ENCODE measurements at places on chromosomes 5 and 9.
A peak's percentile ranks its signal among the peaks of the same experiment; 100 is the strongest.

- no peak for DNase-seq
These were observed 107.6 kb downstream of the MUSK start for GRCh38 chr9:110776221-110776620.

DNA sequence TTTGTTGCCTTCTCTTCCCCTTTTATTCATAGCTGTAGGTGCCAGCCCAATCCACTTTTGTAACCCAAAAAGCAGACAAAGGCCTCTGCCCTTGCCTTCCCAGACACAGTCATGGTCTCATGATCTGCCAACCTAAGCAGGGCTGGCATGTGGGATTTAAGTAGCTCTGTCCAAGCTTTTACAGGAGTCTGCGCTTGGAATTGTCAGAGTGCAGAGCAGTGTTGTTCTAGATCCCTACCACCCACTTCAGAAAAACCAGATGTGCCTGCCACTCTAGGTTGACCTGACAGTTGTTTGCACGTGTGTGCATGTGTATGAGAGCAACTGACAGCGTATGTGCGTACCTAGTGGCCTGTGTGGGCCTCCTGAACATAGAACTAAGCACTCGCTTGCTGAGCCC, 87.8 kb upstream of the SPRY4 start:
- DNase-seq = no peak

- DNase-seq = peak; percentile 19
These were observed 1.3 kb upstream of the ANKRD18A start for GRCh38 chr9:38621434-38622287.

GRCh38 chr5:175724314-175725275, 66.7 kb downstream of the HRH2 start:
- no peak for DNase-seq

GRCh38 chr5:122182491-122182921, 53.2 kb downstream of the ZNF474 start:
- DNase-seq = no peak

DNA sequence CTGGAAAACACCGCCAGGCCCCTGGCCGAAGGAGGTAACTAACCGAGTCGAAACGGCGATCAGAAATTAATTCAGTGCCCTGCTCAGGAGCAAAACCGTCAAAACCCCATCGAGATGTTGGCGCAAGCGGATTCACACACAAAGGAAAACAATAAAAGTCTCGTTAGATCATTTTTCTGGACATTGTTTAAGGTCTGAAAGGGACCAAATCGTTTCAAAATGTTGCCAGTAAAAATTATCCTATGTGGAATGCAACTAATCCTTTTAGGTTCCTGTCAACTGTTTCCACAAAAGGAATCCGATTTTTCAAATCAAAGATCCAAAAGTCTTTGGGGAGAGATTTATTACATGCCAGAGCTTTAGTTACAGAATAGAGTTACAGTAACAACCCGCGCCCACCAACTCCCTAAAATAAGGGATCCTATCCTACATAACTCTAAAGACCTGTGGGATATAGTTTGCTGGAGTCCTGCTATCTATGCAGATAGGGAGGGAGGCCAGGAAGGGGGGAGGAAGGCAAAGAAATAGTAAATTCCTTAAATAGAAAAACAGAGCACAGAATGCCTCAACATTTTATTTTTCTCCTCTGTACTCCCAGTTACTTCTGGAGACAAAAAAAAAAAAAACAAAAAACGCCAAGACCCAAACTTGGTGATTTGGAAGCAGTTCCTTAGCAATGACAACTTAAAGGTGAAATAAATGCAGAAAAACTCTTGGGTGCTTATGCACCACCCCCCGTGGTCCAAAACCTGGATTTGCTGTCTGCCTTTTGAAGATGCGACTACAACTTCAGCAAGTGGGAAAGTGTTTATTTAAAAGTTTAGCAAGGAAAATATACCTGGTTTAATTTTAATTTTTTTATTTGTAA, 10.6 kb downstream of the FOXD1 start:
- DNase-seq = no peak

GRCh38 chr5:116543501-116543900, 31.1 kb downstream of the SEMA6A start:
- DNase-seq = no peak

DNA sequence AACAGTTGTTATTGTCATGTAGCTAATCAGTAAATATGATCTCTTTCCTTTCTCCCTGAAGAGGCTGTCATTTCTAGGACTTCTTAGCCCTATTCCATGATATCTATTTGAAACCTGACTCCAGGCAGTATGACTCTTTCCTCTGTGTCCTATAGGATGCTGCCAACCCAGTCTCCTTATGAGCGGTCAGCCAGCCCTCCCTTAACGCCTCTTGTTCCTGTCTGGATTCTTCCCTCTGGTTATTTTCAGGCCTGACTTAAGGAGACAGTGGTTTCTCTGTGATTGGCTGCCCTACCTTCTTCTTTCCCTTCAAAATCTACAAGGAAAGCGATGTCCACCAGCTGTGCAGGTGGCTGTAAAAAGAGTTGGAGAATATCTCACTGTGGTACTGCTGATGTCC, 19.4 kb upstream of the C5orf63 start:
- no peak for DNase-seq

DNA sequence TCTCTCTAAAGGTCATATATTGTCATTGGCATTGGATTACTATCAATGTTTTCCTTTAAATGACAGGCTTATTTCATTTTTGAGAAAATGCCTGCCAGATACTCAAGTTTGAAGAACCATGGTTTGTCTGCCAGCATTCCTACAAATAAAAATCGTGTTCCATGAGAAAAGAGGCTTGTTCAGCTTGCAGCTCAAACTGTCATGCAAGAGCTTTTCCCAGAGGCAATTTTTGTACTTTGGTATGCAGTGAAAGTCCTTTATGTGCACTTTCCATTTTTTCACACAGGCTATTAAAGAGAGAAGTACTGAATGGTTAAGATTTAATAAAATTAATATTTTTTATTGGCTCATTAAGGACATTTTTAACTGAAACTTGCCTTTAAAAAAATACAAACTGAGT, 110.4 kb downstream of the FBXO4 start:
- DNase-seq = no peak

DNA sequence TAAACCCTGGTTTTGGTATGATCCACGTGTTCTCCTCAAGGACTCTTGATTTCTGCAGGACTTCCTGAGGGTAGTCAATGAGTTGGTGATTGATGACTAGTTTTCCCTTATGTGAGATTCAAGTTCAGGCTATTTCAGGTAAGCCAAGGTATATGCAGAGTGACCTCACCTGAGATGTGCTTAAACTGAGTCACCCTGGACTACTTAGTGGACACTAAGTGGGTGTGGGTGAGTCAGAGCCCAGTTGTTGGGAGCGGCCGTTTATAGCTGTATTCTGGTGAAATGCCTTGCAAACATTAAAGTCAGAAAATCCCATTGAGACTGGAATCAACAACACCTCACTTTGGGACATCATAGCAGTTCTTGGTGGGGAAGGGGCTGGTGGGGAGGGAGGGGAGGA, 62.9 kb downstream of the SLC28A3 start:
- DNase-seq = no peak

DNA sequence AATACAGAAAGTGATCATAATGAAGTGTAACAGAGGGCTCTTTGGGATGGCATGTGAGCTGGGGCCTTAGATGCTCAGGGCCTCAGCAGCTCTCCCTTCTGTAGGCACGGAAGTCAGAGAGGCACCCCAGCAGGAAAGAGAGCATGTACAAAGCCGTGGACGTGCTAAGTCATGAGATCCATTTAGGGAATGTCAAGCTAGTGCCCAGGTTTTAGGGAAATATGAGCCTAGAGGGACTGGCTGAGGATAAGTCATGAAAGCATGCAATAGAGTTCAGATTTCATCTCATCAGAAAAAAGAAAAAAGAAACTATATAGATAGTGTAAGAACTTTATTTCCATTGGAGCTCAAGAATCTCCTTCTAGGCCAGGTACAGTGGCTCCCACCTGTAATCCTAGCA, 379.5 kb upstream of the KLF4 start:
- no peak for DNase-seq

DNA sequence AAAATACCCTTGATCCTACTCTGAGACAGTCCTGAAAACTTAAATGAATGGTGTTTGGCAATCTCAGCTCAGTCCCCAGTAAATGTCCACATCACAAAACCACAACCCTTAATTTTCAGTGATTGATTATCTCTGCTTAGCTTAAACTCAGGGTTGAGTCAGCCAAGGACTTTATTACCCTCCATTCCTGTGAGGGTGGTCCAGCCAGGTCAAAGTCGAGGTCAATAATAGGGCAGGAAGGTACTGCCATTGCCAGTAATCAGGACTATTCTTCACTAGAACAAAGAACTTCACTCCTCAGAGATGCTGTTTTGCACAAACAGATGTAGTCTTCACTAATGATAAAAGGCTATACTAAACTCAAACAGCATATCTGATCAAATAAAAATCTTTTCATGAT, 499.4 kb downstream of the ISL1 start:
- no peak for DNase-seq

DNA sequence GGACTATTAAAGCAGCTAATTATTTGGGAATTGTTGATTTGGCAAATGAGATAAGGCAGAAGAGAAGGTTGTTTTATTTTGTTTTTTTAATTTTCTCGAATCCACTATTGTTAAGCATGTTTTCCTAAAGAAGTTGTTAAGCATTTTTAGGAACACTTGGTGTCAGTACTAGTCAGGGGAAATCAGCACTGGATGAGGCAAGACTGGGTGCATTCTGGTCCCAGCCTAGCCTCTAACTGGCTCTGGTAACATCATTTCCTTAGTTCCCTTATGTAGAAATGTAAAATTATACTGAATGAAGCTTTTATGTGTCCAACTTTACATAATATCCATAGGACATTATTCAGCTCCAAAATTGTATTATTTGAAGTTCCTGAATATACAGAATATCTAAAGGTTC, 196.1 kb downstream of the PCSK5 start:
- DNase-seq = no peak

DNA sequence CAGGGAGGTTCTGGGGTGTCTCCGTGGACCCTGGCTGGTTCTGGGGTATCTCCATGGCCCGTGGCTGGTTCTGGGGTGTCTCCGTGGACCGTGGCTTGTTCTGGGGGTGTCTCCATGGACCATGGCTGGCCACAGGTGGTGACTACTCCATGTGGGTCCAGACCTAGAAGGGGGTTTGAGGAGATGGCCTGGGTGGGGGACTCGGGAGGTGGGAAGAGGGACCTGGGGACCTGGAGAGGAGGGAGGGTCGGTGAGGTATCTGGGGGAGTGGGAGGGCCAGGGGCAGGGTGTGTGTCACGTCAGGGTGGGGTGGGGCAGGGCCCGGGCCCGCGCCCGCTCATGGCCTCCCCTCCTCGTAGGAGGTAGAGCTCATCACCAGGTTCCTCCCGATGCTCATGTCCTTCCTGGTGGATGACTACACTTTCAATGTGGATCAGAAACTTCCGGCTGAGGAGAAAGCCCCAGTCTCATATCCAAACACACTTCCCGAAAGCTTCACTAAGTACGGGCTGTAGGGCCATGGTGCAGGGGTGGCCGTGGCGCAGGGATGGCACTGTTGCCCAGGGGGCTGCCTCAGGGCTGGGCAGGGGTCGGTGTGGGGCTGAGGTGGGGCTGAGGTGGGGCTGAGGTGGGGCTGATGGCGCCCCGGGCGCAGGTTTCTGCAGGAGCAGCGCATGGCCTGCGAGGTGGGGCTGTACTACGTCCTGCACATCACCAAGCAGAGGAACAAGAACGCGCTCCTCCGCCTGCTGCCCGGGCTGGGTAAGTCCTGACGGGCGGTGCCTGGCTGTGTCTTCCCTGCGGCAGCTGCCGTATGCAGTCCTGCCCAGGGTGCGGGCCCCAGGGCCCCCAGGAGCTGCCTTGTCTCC, 10.7 kb upstream of the TOR4A start:
- no peak for DNase-seq

GRCh38 chr9:16553869-16554540, 316.5 kb downstream of the BNC2 start:
- DNase-seq = no peak

- DNase-seq = no peak
These were observed 3.5 kb downstream of the IFNA2 start for GRCh38 chr9:21381448-21382339.

GRCh38 chr5:169044962-169045361, 256.0 kb downstream of the SLIT3 start:
- no peak for DNase-seq

DNA sequence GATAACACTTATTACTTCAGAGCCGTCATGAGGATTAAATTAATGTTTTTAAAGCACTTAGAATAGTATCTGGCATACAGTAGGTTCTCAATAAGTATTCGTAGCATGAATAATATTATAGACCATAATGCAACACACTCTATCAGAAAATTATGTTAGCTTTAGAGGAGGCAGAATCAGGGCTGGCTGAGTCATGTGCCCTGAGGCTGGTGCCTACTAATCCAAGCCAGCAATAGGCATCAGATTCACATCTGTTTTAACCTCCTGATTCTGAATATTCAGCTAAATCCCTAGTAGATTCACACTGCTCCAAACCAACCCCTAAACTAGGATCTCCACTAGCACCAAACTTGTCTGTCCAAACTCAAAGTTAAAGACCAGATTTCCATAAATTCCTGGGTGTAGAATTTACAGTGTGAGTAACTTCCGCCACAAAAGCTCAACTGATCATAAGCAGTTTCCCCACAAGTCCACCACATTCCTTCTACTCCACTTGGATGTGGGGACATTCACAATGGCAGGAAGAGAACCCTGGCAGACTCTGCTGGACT, 170.0 kb upstream of the DAPK1 start:
- DNase-seq = no peak

GRCh38 chr5:177536386-177536785, 18.0 kb downstream of the FAM193B start:
- no peak for DNase-seq

DNA sequence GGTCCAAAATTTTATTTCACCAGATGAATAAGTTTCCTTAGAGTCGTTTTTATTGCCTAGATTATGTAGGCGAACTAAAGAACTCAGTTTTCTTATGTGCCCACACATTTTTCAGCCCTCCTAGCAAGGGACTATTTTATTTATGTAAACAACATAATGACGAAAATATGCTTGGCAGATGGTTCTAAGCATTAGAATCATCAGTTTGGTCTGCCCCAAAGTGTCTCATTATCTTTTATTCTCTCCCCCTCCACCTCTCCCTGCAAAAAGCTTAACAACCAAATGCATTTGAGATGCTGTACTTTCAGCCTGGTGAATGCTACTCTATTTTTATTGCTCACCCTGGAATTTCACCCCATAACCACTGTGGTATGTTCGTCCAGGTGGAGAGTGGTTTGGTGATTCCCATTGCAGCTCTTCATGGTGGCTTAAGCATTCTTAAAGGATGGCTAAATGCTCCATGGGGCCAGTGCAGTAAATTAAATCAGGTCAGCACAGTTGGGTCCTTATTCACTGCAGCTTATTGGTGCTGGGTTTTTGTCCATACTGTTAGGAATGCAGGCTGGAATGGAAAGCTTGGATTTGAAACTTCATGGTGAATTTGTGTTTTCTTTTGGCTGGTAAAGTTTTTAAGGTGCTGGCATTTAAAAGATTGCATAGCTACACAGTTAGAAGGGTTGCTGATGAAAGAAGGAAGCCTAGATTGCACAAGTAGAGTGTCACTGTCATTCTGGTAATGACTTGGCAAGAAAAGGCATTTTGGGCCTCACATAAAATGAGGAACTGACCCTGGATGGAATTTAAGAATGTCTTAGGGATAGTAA, 39.2 kb downstream of the TLE4 start:
- no peak for DNase-seq
